ENCODE measurements at places on chromosomes 2 and 18.

GRCh38 chr2:113081488-113082210 is 13.9 kb downstream of the IL1F10 start:
- DNase-seq, result no peak

GRCh38 chr2:161273038-161273760 is 35.0 kb upstream of the PSMD14 start:
- DNase-seq, result no peak

DNA sequence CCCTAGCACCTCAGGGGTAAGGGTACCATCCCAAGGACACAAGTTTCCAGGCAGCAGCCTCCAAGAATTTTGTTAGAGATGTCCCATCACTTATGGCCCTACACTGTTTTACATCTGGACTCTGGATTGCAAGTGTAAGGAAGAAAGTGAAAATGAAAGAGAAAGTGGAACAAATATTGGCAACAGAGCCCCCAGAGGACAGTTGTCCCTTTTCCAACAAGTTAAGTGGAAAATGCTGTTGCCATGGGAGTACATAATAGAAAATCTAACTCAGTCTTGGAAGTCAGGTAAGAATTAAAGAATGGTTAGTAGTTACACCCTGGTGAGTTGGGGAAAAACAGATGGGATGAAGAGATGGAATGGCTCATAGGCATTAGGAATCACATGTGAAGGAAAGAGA is 50.6 kb downstream of the TTC21B start:
- no peak for DNase-seq

GRCh38 chr2:8604262-8604661 is 77.6 kb upstream of the ID2 start:
- no peak for DNase-seq

GRCh38 chr2:180033993-180034894 is 27.1 kb upstream of the CWC22 start:
- DNase-seq, result no peak

GRCh38 chr2:19900931-19901441 is 797 bp downstream of the TTC32 start:
- DNase-seq, result no peak

DNA sequence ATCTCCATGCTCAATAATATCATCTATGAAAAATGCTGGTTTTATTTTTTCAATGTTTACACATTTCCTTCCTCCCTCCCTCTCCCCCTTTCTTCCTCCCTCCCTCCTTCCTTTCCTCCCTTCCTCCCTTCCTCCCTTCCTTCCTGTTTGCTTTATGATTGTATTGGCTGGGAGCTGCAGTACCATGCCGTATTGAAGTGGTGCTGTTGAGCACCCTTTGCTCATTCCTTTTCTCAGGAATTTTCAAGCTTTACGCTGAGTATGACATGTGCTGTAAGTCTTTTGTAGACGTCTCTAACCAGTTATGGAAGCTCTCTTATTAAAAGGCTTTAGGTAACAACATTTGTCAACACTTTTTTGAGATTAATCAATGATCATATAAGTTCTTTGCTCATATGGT is 100.4 kb downstream of the SNTG2 start:
- DNase-seq, result no peak

GRCh38 chr2:68190991-68191731 is 33.5 kb downstream of the PNO1 start:
- DNase-seq, result no peak

GRCh38 chr2:209666296-209666695 is 105.3 kb upstream of the UNC80 start:
- no peak for DNase-seq
